ENCODE measurements at places on chromosomes 5 and 9.

- no peak for DNase-seq
Observed at GRCh38 chr5:15074651-15075050, 203.1 kb upstream of the ANKH start.

DNA sequence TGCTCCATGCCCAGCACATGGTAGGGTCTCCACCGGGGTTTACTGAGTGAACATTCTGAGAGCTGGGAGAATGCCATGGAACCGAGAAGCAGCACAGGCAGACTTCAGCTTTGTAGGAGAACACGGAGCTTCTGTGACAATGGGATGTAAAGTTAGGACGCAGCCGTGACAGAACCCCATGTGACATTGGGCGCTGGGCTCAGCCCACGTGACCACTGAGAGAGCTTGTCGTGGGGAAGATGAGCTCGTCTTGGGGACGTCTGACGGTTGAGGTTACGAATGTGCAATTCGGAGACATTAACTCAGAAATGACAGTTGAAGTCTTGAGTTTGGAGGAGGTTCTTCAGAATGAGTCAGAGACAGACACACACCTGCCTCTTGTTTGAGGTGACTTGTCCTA lies 13.5 kb downstream of the SDHA start:
- no peak for DNase-seq

DNA sequence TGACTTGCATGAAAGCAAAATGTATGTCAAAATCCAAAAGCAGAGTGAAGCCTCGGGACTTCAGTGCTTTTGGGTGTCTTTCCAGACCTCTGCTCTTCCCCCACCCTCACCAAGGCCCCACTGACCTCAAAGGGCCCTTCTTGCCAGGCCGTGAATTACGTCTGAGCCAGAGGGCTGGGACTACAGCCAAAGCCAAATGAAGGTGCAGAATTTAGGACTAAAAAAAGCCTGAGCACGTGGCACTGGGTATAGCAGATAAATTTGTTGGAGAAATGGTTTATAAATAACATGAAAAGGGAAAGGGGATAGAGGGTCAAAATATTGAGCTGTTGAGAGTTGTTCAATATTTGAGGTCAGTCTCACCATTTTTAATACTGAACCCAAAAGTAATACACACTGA lies 163.4 kb downstream of the GHR start:
- DNase-seq = no peak

DNA sequence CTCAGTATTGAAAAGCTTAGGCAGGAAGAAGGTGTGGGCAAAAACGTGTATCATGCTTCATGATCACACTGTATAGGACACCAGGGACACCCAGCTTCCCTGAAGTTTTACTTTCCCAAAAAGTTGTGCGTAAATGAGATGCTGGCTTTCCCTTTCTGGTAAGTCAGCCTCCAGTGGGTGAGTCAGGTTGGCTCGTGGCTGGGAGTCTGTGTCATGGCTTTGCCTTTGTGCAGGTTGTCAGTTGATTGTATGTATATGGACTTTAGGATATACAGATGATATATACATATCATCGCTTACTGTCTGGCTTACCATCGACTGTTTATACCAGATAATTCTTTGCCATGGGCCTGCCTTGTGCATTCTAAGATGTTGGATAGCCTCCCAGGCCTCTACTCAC lies 34.2 kb downstream of the ADRB2 start:
- DNase-seq = no peak

GRCh38 chr9:129909851-129910250 lies 74.6 kb downstream of the USP20 start:
- no peak for DNase-seq

DNA sequence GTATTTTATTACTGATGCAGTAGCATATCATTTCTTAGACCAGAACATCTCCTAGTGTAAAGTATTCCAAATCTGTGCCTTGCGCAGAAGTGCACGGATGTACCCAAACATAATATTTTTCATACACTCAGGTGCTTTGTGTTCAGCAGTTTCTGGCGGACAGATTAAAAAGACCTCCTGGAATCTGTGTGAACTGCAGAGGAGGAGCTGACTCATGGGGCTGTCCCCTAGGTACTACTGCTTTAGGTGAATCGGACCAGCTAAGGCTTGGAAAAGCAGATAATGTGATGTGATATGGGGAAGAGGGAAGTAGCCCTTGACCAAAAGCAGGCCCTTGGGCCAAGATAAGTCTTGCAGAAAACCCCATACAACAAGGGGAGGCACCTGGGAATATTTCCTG lies 310.1 kb downstream of the PLK2 start:
- no peak for DNase-seq

DNA sequence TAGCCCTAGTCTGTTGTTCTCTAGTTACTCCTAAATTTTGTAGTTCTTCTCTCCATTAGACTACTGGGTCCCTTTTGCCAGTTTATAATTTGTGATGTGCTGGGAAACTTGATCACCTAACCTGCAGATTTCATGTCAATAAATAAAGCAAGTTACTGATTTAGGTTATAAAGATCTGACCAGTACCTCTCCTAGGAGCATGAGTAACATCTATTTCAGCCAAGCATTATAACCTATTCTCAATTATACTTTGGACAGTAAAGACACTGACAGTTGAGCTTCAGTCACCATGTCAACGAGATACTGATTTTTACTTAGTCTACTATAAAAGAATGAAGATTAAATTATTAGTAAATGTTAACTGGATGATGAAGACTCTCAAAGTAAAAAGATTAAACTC lies 36.7 kb downstream of the CSNK1A1 start:
- DNase-seq = no peak
